ENCODE measurements at places on chromosomes 4 and X.

GRCh38 chrX:23292354-23292987 lies 42.2 kb upstream of the PTCHD1 start:
- DNase-seq = peak; percentile 8
- H3K4me1 ChIP-seq = peaks cover 6% of the 10 kb centered on the region
- peak overlapping the region; percentile 95 for H3K27ac ChIP-seq
- H3K4me3 ChIP-seq = no peak overlapping the region
- H3K36me3 ChIP-seq = no peaks in the 10 kb centered on the region

DNA sequence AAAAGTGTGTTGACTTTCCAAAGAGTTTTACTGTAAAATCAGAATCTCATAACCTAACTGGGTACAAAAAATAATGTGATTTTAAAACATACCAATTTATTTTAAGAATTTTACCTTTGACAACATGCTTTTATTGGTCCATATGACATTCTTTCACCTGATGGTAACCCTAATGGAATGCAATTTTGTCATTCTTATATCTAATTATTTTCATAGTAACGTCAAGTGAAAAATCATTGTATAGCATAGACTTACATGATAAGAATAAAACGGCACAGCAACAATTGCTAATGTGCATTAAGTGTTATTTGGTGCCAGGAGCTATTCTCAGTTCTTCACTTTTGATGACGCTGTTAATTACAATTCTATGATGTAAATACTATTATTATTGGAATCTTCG lies 13.6 kb downstream of the UNC5C start:
- no peak for DNase-seq
- H3K4me1 ChIP-seq = no peaks in the 10 kb centered on the region

DNA sequence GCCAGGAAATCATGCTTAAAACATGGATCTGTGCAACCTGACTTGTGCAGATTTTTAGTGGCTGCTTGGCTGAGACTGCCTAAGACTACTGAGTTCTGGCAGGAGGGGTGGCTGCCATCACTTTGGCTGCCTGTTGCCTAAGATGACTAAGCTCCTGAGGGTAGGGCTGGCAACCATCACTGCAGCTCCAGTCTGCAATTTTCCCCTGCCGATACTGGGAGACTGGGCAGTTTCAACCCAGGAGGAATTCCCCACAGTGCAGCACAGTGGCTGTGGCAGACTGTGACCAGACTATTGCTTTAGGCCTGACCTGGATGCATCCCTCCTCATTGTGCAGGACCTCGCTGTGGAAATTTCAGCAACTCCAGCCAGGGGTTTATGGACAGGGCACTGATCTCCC lies 544.9 kb downstream of the ANKRD50 start:
- no peaks in the 10 kb centered on the region for H3K36me3 ChIP-seq
- no peak overlapping the region for H3K4me3 ChIP-seq
- no peak for DNase-seq
- H3K4me1 ChIP-seq = no peaks in the 10 kb centered on the region
- H3K27ac ChIP-seq = no peak overlapping the region
- no peaks in the 10 kb centered on the region for H3K27me3 ChIP-seq

GRCh38 chr4:181507938-181508337 lies 735.3 kb upstream of the TENM3 start:
- peak overlapping the region; percentile 68 for H3K27ac ChIP-seq
- no peaks in the 10 kb centered on the region for H3K27me3 ChIP-seq
- H3K36me3 ChIP-seq = no peaks in the 10 kb centered on the region
- peaks cover 20% of the 10 kb centered on the region for H3K4me1 ChIP-seq
- no peak overlapping the region for H3K4me3 ChIP-seq
- peak; percentile 33 for DNase-seq

DNA sequence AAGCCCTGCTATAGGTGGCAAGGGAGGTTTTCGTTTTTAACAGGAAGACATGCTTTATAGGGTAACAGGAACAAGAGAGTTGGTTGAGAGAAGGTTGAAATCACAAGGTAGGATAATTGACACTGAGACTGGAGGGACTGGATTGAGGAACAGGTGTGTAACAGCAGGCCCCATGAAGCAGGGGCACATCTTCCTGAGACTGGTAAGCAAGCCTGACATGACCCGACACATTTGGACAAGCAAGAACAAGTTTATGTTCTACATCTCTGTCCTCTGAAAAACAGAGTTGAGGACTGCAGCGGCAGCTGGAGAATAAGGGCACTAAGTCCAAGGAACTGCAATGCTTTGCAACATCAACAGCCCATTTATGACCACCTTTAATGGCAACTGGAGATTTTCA lies 5.2 kb downstream of the RPS4X start:
- H3K27me3 ChIP-seq = no peaks in the 10 kb centered on the region
- H3K27ac ChIP-seq = no peak overlapping the region
- no peak for DNase-seq
- H3K4me1 ChIP-seq = peaks cover 9% of the 10 kb centered on the region
- H3K4me3 ChIP-seq = no peak overlapping the region
- peaks cover 97% of the 10 kb centered on the region for H3K36me3 ChIP-seq

DNA sequence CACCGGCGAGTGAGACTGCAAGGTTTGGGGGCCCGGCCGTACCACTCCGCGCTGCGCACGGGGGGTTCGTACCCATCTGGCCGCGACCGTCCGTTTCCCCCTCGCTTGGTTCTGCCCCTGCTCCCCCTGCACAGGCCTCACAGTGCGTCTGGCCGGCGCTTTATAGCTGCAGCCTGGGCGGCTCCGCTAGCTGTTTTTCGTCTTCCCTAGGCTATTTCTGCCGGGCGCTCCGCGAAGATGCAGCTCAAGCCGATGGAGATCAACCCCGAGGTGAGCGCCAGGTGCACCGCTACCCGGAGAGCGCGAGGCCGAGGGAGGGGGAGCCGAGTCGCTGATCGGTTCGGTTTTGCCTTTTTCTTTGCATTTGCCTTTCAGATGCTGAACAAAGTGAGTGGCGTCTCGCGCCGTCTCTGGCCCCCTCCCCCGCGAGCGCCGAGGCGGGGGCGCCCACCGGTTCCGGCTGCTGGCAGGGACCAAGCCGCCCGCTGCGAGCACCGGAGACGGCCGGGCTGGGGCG lies at the start of gene UCHL1:
UCHL1 (plus strand) TSS at position 189 of the 517 bp plus-strand sequence; CDS start at position 238, 49 bp downstream.
- peak within 1 kb of the TSS; percentile 84 for H3K27ac ChIP-seq
- no peaks in the 10 kb centered on the region for H3K27me3 ChIP-seq
- DNase-seq = peak; percentile 92

- H3K36me3 ChIP-seq = peaks cover 8% of the 10 kb centered on the region
- no peaks in the 10 kb centered on the region for H3K27me3 ChIP-seq
- no peak for DNase-seq
- H3K4me3 ChIP-seq = no peak overlapping the region
Observed at GRCh38 chr4:25928379-25929297, 14.6 kb downstream of the SMIM20 start.

GRCh38 chr4:82930848-82931755 lies 30.6 kb downstream of the THAP9 start:
- no peak overlapping the region for H3K4me3 ChIP-seq
- no peak for DNase-seq
- H3K27me3 ChIP-seq = no peaks in the 10 kb centered on the region
- no peaks in the 10 kb centered on the region for H3K4me1 ChIP-seq
- peaks cover 66% of the 10 kb centered on the region for H3K36me3 ChIP-seq

- H3K27ac ChIP-seq = no peak overlapping the region
- no peaks in the 10 kb centered on the region for H3K36me3 ChIP-seq
- no peaks in the 10 kb centered on the region for H3K27me3 ChIP-seq
- H3K4me3 ChIP-seq = no peak overlapping the region
- peaks cover 27% of the 10 kb centered on the region for H3K4me1 ChIP-seq
Observed at GRCh38 chr4:55184600-55185523, 59.5 kb upstream of the KDR start.

- no peak overlapping the region for H3K4me3 ChIP-seq
- DNase-seq = peak; percentile 67
- no peaks in the 10 kb centered on the region for H3K27me3 ChIP-seq
- no peaks in the 10 kb centered on the region for H3K36me3 ChIP-seq
- no peak overlapping the region for H3K27ac ChIP-seq
- H3K4me1 ChIP-seq = no peaks in the 10 kb centered on the region
Observed at GRCh38 chr4:20773144-20773997, 73.1 kb downstream of the PACRGL start.

DNA sequence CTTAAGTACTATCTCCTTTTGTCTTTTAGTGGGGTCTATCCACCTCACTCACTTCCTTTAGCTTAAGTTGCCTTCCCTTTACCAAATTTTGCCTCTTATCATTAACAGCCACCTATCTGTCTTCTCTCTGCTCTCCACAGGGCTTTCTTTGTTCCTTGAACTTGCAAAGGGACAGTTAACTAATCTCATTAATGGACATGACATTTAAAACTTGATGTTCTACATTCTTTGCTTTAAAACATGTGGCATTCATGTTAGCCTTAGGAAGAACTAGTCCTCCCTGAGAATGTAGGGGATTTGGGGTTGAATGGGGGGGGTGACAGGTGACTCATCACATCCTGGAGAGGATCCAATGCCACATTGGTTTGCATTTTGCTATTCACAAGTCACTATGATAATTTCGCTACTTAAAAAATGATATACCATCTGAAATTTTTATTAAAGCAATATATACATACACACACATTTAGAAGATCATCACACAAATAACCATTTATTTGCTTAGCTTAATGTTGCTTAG lies 41.0 kb upstream of the DMD start:
- no peaks in the 10 kb centered on the region for H3K36me3 ChIP-seq
- H3K4me3 ChIP-seq = no peak overlapping the region
- H3K27me3 ChIP-seq = no peaks in the 10 kb centered on the region
- H3K27ac ChIP-seq = no peak overlapping the region
- no peaks in the 10 kb centered on the region for H3K4me1 ChIP-seq
- no peak for DNase-seq

DNA sequence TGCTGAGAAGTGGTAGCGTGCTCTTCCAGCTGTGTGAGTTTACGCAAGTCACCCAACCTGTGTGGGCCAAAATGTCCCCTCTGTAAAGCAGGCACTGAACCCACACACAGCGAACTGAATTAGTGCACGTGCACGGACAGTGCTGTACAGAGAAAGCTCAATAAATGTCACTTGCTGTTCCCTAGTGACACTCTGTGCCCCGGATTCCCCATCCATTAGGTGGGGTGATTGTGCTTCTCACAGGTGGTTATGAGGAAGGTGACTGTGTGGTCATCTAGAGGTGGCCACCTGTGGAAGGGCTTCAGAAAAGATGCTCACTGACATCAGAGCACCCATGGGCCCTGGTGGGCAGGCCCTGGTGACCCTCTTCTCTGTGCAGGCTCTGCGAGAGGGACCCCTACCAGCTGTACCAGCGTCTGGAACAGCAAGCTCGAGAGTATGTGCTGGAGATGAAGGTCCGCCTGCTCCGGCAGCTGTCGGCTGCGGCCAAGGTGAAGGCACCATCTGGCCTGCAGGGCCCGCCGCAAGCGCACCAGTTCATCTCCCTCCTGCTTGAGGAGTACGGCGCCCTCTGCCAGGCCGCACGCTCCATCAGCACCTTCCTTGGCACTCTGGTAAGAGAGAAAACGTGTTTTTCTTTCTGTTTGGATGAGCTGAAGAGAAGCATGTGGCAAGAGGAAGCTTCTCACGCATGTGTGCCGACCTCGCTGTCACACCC lies 94.3 kb downstream of the FAM193A start:
- no peaks in the 10 kb centered on the region for H3K27me3 ChIP-seq
- no peak for DNase-seq
- no peak overlapping the region for H3K4me3 ChIP-seq
- H3K36me3 ChIP-seq = peaks cover 30% of the 10 kb centered on the region
- H3K27ac ChIP-seq = no peak overlapping the region

- H3K27me3 ChIP-seq = no peaks in the 10 kb centered on the region
- no peaks in the 10 kb centered on the region for H3K36me3 ChIP-seq
- H3K27ac ChIP-seq = no peak overlapping the region
- DNase-seq = no peak
- no peak overlapping the region for H3K4me3 ChIP-seq
Observed at GRCh38 chrX:15960237-15960636, 105.6 kb upstream of the AP1S2 start.

DNA sequence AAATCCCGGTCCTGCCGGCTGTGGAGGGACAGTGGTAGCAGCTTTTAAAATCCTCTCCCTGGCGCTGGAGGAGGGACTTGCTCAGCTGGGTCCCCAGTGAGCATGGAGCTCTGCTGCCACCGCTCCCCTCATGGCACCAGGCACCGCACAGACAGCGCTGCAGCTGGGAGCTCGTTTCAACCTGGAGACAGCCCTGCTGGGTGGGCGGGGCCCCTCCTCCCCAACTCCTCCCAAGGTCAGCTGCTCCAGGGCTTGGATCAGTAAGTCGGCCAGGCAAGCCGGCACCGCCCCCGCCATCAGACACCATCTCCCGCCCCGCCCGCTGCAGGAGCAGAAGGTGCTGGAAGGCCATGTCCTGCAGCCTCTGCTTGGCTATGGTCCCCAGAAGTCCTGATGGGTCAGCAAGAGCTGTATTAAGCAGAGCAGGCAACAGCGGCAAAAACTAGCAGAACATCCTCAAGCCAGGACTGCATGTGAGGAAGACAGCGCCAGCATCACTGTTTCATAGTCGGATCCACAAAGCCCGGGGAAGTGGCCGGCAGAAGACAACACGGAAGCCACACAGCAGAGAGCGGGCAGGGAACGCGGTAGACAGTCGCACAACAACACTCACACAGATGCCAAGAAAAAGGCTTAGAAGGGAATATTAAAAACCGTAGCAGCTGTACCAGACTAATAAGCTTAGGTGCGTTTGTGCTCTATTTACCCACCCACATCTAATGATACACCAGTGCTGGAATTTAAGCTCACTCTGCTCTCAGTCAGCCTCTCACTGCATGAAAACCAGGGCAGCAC lies 16.2 kb downstream of the ZFYVE28 start:
- H3K4me1 ChIP-seq = peaks cover 18% of the 10 kb centered on the region
- DNase-seq = peak; percentile 67
- no peak overlapping the region for H3K27ac ChIP-seq
- no peaks in the 10 kb centered on the region for H3K36me3 ChIP-seq
- H3K4me3 ChIP-seq = peak overlapping the region; percentile 59

DNA sequence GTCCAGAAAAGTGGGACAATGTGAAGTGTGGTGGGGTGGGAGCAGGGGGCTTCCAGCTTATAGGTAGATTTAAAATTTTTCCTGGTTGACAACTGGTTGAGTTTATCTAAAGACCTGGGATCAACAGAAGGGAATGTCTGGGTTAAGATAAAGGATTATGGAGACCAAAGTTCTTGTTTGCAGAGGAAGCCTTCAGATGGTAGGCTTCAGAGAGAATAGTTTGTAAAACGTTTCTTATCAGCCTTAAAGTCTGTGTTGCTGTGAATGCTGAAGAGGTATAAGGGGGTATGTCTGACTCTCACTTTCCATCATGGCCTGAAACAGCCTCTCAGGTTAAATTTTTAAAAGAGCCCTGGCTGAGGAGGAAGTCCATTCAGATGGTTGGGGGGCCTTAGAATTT lies 20.5 kb downstream of the MGST2 start:
- H3K27ac ChIP-seq = no peak overlapping the region
- DNase-seq = no peak
- H3K4me3 ChIP-seq = no peak overlapping the region
- H3K36me3 ChIP-seq = no peaks in the 10 kb centered on the region
